ENCODE measurements at places on chromosomes 2 and 18.
A peak's percentile ranks its signal among the peaks of the same experiment; 100 is the strongest.

DNA sequence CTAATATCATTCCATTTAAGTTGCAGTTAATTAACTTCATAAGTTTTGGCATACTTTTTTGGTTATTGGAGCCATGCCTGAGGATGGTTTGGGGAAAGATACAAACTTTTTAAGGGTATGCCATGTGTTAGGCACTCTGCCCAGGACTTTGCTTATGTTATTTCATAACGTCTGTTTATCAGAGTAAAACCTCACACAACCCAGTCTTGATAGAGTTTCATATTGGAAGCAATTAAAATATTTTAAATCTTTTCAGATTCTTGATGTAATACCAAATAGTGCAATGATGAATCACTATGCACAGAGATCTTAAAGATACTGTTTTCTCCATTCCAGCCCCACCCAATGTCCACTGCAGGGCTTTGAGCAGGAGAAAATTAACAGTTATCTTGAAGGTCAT is 529.1 kb upstream of the HNMT start:
- DNase-seq: no peak

GRCh38 chr18:76487070-76487469 is 8.0 kb downstream of the ZNF516 start:
- DNase-seq: no peak

GRCh38 chr2:52414561-52415295 is 1352.9 kb upstream of the CHAC2 start:
- no peak for DNase-seq

- DNase-seq: no peak
Observed at GRCh38 chr2:135093670-135094330, 41.7 kb downstream of the RAB3GAP1 start.

- no peak for DNase-seq
Observed at GRCh38 chr18:12779456-12779855, 76.6 kb downstream of the PSMG2 start.

- no peak for DNase-seq
Observed at GRCh38 chr18:10751653-10752052, 225.8 kb downstream of the NAPG start.

DNA sequence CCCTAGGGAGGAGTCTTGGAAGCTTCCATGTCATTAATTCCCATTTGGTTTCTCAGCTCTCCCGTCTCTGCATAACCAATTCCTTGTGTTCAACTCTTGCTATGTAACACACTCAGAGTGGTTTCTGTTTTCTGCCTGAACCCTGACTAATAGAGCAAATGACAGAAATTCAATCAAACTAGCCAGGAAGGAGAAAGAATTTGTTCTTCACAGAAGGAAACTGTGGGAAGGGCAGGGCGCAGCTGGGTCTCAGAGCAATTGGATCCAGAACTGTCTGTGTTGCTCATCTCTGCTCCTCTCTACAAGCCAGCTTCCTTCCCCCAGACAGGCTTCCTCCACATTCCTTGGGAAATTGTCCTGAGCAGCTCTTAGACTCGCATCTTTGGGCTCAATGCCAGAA is 269.8 kb downstream of the TNS1 start:
- DNase-seq: no peak

DNA sequence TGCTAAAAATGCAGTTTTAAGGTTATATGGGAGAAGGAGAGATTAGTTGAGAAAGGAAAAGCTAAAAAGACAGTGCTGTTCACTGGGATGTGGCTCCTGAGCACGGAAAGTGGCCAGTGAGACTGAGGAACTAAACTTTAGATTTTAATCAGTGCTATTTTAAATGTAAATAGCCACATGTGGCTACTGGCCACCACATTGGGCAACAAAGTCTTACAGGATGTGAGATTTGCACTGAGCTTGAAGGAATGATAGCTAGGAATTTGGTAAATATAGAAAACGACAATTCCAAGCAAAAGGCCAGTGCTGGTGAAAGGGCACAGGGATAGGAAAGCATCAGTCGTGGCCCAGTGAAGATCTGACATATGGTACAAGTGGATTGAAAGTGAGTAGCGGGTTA is 14.1 kb upstream of the SP5 start:
- no peak for DNase-seq

DNA sequence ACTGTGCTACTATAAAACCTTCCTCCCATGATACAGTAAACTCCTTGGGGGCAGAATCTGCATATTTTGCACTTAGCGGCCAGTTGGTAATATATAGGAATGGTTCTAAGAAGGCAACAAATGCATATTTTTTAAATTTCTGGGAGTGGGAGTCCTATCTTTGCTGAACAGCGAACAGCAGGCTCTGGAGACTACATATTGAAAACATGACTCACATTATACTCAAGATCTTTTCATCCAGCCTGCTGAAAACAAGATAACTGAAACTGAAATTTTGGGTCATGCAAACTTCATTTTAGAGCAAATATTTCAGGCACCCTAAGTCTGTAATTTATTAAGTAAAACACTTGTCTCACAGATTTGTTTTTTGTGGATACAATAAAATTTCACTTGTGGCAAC is 122.2 kb downstream of the SATB2 start:
- no peak for DNase-seq

- no peak for DNase-seq
Observed at GRCh38 chr2:57597940-57598339, 448.7 kb upstream of the VRK2 start.

GRCh38 chr2:69816923-69817542 is 12.4 kb upstream of the GMCL1 start:
- peak; percentile 29 for DNase-seq

GRCh38 chr2:16973586-16974286 is 308.1 kb upstream of the CYRIA start:
- DNase-seq: no peak
